ENCODE measurements at places on chromosomes 7 and 10.

DNA sequence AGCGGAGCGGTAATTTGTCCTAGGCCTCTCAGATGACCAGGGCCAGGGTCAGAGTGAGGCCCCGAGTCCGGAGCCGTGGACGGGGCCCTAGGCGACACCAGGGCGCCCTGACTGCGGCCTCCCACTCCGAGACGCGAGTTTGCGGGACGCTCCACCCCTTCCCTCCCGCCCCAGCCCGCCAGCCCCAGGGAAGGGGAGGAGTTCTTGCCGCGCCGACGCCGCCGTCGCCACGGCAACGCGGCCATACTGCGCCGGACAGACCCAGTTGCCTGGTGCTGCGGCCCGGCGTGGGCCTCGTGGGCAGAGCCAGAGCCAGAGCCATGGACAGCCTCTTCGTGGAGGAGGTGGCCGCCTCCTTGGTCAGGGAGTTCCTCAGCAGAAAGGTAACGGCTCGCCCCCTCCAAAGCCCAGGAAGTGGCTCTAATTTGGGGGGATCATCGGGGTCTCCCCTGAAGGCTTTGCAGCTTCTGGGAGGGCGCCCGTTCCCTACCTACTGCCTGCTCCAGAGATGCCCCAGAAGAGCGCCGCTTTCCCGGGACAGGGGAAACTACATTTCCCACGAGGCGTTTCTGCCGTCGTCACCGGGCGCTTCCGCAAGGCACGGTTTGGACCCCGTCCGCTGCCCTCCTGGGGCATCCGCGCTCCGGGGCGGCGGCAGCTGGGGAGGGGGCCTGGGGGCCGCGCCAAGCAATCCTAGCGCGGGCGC lies at the start of gene MINDY4:
Gene MINDY4, plus strand, starts transcription at position 244 of the 706 bp plus-strand sequence. Its CDS starts 77 bp downstream, at position 321.
- peak; percentile 43 for DNase-seq

GRCh38 chr10:49841615-49842332 lies 79.7 kb upstream of the OGDHL start:
- no peak for DNase-seq

DNA sequence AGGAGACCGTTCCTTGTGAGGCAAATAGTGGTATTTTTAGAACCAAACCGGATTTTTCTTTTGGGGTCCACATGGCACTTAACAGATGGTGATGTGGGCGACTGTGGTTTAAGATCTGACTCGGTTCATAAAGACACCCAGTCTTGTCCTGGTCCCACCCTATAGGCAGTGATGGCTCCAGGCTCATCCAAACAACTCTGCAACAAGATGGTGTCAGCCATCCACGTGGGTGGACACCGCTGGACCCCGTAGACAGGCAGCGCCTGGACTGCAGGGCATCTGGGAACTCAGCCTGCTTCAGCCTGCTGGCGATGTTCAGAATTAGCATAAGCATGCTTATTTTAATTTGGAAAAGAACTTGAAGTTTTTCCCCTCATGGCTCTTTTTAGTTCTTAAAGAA lies 258.4 kb upstream of the FZD1 start:
- no peak for DNase-seq

DNA sequence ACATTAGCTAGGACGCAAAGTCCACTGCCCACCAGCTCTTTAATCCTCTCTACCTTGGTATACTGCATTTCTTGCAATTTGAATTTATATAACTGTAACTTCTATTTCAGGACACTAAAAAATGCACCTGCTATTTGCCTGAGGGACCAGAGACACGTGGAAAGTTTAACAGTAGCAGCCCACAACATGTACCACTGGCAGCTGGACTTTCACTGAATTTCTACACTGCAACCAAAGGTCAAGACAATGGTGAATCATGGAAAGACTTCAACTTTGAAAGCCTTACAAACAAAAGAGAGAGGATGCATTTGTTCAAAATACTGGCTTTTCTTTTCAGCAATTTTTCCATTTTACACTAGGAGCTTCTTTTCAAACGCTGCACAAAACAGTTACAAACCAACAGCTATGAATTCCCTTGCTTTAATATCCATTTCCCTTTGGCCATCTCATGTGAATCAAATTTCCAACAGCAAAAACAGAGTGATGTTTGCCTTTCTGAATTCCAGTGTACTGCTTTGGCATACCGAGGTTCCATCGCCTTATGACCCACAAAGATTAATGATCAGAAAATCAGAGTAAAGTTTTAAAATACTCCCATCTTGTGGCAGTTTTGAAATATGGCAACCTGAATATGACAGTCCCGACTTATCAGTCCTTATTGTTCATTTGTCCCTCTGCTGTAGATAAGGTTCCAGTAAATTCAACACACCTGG lies 29.9 kb upstream of the HNRNPH3 start:
- no peak for DNase-seq

DNA sequence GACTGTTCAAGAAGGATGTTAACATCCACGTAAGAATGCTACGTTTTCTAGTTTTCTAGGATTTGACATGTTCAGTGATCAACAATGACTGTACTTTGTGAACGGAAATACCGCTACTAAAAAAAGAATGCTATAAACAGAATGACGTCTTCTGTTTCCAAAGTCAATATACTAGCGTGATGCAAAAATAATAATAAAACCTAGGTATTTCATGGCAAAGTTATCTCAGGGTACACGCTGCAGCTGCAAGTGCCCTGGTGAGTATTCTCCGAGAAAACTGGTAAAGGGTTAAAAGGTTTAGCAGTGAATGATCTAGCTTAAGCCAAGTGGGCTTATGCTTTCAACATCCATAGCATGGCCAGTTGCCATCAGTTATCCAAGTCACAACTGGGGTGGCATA lies 653.3 kb upstream of the PFKP start:
- DNase-seq, result no peak

DNA sequence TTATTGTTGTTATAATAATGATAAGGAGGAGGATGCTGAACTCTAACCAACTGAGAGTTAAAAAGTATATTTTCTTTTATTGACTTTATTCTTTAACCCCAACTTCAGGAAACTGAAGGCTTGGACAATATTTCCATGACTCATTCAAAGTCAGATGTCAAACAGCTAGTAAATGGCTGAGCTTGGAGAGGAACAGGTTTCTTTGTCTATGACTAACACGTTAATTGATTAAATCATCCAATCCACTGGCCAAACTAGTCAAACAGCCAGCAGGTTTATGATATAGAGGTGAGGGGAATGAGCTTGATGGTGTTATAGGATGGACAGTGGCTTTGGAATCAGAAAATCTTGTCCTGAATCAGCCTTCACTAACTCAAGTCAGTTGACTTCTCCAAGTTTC lies 119.1 kb upstream of the WDR11 start:
- DNase-seq, result no peak

DNA sequence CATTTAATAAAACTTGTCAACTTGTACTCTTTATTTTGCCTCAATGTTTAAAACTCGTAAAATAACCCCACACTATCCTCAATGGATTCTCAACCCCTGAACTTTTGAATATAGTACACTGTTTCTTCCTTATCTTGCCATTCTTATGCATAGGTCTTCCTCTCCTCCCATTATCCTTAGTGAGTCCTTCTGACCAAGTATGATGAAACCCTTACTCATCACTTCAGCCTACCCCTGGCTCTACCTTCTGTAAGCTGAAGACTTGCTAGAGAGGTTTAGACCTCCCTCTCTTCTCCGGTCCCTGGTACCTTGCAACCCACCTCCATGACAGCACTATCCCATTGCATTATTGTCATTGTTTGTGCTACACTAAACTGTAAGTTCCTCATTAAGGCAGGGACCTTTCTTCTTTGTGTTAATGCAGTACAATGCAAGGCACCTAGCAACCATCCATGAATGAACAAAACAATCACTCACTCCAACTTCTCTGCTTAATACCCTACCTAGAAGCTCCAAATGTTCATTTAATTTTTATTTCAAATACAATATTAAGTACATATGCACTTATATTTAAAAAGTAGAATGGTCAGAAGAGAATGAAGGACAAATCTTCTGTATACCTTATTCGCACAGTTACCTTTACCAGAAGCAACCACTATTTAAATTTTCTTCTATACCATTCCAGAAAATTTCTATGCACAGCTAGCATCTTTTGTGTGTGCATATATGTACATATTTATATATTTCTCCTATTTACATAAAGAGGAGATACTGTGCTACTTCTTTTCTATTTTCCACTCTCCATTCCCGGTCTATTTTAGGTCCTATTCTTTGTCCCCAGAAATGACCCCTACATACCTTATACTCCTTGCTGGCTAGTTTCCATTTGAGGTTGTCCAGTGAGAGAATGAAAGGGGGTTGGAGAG lies 77.5 kb downstream of the SLC16A9 start:
- no peak for DNase-seq

- no peak for DNase-seq
Observed at GRCh38 chr7:41133690-41134299, 569.1 kb downstream of the INHBA start.

- DNase-seq, result no peak
Observed at GRCh38 chr7:66919304-66919703, 1.7 kb upstream of the TMEM248 start.
